ENCODE measurements at places on chromosomes 5 and 9.

DNA sequence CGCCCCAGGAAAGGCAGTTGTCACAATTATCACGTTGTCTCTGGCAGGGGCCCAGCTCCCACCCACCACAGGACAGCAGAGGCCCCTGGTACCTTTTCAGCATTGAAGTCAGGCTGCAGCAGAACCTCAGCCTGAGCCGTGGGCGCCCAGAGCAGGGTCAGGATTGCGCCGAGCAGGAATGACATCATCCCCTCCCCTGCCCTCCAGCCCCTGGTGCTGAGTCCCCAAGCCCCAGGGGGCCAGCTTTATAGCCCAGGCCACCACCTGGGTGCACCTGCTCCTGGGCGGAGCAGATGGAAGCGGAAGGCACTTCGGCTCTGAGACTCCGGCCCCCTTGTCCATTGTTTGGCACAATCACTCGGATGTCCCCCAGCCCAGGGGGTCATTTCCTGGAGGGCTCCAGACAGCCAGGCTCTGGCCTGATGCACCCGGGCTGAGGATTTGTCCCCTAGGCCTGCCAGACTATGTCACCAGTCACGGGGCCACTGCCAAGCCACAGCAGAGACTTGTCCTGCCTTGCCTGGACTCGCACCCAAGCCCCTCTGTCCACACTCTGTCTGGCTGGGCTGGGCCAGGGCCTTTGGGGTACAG is at the start of gene LCN15:
Gene LCN15, minus strand, starts transcription at position 218 of the 591 bp plus-strand sequence. Its CDS starts 30 bp downstream, at position 188.
- DNase-seq, result peak; percentile 91

DNA sequence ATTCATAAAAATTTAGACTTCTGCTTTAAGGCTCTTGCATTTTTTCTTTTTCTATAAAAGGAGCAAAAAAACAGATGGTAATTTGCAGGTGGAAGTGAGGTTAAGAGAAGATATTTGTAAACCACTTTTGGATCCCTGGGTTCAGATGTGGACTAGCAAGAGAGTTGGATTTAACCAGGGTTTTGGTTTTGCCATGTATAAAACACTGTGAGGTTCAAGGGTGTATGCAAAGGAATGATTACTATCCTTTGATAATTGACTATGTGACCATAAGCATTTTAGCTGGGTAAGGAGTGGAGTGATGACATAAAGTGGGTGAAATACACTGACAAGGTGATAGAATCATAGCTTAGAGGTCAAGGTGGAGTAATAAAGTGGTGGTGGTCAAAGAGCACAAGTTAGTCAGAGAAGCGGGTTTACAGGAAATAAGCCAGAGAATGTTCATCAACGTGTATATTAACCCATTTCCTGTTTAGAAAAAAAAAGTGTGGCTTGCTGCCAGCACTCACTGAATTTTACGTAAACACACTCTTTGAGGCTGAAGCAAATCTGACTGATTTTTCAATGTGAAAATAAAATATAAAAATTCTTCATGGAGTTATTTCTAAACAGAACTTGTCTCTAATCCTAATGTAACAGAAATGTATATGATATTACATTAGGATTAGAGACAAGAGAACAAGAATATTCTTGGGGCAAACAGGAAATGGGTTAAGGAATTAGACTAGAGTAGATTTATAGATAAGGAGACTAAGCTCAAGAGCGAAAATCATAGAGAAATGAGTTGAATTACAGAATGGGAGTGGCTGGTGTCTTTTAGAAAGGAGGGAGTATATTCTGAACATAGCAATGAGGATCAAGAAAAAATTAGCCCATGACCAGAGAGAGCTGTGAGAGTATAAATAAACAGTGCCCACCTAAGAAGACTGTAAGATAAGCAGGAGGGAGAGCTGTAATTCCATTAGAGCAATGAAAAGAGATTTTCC is 74.5 kb downstream of the CDKN2A start:
- DNase-seq, result no peak

DNA sequence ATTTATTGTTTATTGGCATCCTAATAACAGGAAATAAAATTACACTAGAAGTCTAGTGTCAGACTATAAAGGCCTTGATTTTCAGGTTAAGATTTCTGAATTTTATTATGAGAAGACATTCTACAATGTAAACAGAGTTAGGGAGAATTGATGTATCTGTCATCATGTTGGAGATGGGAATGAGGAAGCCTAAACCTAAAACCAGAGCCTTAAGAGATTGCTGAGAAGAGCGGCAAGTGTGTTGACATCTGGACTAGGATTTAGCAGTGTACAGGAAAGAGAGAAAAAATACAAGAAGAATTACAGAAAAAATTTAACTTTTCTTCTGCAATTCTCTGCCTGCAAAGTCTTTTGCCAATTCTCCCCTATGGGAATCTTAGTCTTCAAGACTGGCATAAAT is 525.5 kb downstream of the NR2F1-AS1 start:
- DNase-seq, result no peak

DNA sequence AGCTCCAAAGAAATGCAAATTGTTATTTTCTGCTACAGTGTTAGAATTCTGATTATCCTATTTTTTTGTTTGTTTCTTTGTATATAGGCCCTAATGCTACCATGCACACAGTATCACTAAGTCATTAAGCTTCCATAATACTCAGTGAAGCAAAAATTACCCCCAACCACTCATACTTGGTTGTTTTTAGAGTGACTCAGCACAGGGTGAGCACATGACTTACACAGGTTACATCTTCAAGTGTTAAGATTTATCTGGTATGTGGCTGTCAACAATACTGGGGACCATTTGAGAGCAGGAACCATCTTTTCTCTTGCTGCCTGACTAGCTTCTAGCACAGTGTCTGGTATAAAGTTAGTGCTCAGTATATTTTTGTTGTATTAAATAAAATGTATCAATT is 255.8 kb upstream of the SLC24A2 start:
- no peak for DNase-seq

DNA sequence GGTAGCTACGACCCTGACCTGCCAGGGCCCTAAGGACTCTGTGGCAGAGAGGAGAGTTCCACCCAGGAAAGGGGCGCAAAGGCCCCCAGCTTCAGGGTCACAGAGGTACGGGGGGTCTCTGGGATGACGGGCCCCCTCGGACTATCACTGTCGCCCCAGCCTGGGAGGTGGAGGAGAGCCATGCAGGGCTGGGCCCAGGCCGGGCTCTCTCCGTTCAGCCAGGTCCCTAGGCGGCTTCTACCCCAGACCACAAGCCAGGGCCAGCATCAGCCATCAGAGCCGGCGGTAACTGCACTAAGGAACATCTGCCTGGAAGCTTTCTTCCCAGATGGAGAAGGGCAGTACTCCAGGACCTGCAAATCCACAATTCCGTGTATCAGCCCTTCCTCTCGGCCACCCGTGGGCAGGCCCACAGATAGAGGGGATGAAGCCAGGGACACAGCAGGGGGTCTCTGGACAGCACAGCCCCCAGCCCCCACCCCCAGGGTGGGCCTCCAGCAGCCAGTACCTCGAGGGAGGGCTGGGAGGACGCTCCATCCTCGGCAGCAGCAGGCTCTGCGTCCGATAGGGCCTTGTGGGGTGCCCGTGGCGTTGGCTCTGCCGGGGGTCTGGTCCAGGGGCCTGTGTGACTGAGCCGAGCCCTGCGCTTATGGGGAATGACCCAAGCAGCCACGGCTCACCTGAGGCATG is 38.4 kb downstream of the NACC2 start:
- no peak for DNase-seq

DNA sequence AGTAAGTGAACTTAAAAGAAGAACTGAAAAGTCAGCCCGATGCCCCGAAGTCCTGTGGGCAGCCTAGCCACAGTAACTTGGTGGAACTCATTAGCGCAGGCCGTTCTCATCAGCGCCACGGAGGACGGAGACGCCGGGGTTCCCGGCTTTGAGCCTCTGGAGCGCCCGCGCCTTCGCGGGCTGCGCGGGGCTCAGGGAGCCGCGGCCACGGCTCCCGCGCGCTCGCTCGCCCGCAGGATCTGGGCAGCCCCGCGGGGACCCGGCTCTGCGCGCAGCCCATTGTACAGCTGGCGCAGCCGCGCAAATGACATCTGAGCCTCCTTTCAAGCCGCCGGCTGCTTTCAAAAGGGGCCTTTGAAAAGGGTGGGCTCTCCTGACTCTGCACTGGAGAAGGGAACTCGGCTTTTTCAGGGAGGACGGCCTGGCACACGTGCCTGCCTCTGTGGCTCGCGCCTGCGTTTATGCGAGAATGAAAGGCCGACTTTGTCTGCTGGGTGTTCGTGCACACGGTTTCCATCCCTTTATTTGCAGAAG is 40.7 kb downstream of the TLR4 start:
- DNase-seq, result peak; percentile 31

DNA sequence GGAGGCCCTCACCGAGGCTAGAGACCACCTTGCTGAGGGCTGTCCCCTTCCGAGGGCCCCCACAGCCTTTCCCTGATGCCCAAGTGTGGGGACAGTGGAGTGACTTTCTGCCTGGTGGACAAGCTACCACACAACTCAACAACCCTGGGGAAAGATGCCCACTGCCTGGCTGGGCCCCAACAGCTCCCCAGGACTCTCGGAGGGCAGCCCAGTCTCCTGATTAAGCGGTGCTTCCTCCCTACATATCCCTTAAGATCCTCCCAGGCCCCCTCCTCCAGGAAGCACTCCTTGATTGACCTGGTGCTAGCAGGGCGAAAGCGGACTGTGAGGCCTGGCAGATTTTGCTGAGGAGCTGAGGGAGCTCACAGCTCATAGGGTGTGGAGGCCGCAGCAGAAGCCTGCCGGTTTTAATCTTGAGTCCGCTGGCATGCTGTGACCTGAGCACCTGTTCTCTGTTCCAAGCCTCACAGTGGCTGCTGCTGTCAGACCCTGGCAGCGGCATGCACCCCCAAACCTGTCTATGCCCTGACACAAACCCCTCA is 2.2 kb downstream of the NSMF start:
- no peak for DNase-seq

DNA sequence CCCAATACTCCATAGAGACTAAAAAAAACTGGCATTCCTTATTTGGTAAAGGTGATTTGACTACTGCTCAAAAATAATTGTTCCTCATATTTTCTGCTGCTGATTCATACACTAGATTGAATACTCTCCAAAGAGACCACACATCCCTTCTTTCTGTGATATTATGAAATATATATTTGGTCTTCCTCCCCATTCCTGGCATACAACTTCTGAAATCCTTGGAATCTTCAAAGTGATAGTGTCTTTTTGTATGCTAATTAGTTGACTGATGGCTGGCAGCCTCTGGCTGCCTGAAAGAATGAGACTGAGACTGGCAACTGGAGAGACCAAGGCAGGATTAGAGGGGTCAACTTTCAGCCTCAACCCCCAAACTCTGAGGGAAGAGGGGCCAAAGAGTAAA is 348.0 kb upstream of the RFX3 start:
- no peak for DNase-seq

Measured in NCI-H1417 (cell line).